ENCODE measurements at places on chromosomes 4 and X.

DNA sequence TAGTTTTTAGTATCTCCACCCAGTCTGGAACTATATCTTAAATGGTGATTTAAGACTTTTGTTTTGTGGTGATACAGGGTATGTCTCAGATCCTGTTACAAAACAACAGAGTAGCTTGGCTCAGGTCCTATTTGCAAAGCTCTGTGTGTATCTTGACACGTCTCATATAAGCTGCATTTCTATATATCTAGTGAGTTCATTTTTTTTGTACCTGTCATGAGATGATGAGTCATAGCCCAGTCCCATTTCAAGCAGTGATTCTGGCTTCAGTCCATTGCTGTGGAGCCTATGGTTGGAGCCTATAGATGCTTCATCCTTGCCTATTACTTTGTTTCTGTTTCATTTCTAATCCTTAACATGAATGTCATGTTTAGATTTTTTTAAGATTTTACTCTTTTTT is 23.0 kb downstream of the GRXCR1 start:
- no peak for DNase-seq

DNA sequence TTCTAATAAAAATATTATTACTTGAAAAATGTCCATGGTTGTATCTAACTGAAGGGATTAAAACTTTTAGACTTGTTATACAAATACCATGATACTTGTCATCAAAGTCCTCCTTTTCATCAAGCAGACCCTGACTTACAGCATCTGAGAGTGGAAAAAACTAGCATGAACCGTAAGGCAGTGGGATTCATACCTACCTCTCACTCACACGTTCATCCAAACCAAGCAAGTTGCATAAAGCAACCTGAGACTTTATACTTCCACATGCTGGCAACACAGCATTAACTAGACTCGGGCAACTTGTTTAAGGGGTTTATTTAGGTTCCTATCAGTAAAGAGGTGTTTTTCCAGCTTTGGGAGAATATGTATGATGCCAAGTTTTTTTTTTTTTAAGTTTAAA is 22.6 kb upstream of the TLR7 start:
- DNase-seq: no peak

DNA sequence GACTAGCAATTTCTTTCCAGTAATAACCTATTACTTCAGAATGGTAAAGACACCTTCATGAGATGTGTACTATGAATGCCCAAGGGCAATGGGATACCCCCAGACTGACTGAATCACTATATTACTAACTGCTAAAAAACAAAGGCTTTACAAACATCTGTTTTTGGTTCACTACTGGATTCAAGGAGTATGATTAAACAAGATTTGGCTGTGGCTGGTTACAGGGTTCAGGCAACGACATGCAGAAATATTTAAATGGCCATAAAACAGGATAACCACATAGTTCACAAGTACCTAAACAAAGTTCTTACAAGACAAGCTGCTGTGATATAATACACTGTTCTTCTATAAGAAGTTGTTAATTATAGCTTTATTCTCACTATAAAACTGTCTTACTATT is 128.2 kb downstream of the FRYL start:
- DNase-seq: peak; percentile 55

DNA sequence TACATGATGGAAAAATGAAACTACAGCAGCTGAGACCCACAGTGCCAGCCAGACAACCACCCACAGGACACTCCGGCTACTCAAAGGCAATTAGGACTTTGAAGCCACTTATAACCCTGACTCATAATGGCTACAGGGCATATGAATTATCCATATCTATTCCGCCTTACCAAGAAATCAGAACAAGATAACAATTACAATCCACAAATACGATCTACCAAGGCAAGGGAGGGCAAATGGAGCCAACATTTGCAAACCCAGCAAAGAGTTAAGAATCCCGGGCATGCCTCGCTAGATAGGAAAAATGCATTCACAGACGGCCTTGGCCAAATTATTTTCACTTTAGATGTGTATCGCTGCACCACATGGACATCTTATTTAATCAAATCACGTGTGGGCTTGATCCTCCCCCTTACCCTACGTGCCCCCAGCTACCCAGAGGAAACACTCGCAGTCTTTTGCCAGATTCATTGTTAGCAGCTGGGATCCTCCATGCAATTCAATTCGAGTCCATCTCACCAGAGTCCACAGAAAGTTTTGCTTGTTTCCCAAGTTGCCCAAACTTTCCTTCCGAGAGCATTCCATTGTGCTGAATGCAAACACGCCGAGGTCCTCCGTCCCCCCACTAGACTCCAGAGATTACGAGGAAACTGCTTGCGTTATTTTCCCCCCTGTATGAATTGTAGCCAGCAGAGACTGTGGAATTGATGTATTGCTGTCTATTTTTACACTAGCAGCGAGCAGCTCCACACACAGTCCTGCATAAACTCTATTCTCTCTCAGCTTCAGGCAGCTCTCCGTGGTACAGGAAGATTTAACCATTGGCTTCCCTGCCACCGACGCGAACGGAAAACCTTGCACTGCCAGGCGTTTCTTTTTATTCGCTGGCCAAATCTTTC is 1.2 kb downstream of the PPARGC1A start:
- peak; percentile 9 for DNase-seq

- no peak for DNase-seq
Measured at GRCh38 chr4:13427599-13428325, 56.4 kb downstream of the RAB28 start.

DNA sequence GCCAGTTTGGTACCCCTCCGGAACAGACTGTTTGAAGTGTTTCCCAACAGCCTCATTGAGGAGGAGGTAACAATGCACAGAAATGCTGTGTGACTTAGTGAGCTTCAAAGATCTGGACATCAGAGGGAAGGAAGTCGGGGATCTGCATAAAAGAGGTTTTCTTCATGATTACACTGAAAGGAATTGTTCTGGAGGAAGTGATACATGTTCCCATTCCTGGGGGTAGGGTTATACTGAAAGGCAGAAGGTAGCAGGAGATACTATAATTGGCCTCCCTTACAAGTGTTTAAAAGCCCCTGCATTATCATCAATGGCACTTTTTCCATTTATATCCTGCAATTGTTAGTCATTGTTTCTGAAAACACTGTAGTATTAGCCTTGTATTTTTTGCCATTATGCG is 94.0 kb upstream of the DKK2 start:
- no peak for DNase-seq

- DNase-seq: no peak
Measured at GRCh38 chr4:168707205-168707604, 210.4 kb downstream of the PALLD start.

GRCh38 chr4:99395595-99396364 is 39.4 kb downstream of the ADH7 start:
- DNase-seq: no peak

DNA sequence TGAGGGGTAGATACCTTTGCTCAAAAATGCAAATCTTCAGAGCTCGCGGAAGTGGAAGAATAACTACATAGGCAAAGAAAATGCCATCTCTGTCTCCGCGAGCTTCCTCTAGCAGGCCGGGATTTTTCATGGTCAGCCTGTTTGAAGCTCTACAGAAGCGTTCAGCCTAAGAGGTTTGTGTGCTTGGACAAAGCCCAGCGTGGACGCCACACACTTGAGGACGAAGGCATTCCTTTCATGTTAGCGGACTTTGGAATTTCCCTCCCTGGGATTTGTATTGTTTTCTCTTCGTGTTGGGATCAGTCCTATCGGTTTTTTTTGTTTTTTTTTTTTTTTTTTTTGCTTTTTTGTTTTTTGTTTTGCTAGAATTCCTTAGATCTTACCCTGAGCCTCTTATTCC is 53.7 kb downstream of the SMIM31 start:
- DNase-seq: no peak

DNA sequence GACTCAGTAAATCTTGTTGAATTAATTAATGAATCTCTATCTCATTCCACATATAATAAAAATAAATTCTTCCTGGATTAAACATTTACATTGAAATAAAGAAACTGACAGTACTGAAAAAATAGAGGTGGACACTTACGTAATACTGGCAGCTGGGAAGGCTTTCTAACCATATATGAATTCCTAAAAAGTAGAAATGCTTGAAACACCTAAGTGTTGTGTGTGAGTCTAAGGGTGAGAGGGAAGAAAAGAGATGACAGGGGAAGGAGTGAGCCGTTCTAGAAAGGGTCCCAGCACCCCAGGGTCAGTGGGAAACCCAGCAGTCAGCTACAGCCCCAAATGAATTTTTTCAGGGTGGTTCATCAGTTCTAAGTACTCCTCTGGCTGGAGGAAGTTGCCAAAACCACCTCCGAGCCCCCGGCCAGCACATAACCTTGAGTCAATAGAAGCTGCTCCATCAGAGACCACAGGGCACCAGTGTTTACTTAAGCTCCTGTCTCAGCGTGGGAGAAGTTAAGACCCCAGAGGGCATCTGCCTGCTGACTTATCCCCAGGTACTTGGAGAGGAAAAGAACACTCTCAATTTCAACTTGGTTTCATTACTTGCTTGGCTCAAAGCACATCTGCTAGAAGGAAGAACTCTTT is 18.3 kb downstream of the GAB3 start:
- no peak for DNase-seq

DNA sequence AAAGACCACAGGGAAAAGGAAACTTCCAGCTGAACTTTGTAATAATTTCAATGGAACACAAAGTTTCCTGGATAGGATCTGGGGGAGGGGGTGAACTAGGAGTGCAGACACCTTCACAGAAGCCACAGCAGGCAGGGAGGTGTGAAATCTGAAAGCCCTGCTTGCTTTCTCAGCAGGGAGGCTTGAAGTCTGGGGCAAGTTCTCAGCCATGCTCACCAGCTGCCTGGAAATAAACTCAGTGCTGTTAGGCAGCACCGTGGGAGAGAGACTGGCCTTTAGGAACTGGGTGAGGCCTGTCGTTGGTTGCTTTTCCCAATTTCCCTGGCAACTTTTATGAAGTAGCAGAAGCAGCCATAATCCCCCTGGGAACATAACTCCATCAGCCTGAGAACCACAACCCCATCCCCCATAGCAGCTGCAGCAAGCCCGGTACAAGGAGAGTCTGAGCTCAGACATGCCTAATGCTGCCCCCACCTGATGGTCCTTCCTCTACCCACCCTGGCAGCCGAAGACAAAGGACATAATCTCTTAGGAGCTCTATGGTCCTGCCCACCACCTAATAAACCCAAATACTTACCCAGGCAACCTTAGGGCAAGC is 39.2 kb upstream of the NMU start:
- DNase-seq: no peak

GRCh38 chr4:41366911-41367517 is 110.3 kb downstream of the UCHL1 start:
- no peak for DNase-seq

GRCh38 chr4:44210750-44211149 is 237.9 kb downstream of the KCTD8 start:
- no peak for DNase-seq

- no peak for DNase-seq
Measured at GRCh38 chrX:123348468-123348867, 164.4 kb downstream of the GRIA3 start.

- no peak for DNase-seq
Measured at GRCh38 chrX:96403446-96403845, 281.2 kb upstream of the DIAPH2 start.

DNA sequence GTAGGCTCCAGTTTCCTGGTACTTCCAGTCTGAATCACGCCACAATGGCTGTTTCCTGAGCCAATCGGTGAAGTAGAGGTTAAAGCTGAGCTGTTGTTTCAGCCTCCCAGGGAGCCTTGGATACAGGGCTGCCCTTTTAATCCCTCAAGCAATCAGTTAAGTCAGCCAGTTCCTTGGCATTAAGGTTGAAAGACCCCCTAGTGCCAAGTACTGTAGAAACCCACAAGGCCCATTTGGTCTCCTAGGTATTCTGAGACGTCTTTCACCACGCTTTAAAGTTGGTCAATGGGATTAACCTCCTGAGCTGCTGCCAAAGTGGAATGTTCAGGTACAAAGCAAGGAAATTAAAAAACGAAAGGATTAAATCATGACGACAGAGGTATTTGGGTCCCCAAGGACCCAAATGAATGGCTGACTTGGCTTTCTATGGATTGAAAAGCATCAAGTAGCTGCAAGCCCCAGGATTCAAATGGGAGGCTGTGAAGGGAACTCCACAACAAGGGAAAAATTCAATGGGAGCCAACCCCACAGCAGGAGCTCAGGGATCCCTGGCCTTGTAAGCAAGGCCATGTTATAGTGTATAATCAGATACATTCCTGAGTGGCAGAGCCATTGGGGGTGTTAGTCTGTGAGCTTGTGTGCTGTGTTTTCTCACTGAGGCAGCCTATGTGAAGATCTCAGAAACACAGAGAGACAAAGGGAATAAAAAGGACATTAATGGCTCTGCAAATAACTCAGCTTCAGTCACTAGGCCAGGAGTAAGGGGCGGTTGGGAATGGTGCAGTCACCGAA is 86.0 kb downstream of the ATG4A start:
- DNase-seq: no peak

- DNase-seq: no peak
Measured at GRCh38 chr4:7554905-7555304, 120.2 kb upstream of the PSAPL1 start.

DNA sequence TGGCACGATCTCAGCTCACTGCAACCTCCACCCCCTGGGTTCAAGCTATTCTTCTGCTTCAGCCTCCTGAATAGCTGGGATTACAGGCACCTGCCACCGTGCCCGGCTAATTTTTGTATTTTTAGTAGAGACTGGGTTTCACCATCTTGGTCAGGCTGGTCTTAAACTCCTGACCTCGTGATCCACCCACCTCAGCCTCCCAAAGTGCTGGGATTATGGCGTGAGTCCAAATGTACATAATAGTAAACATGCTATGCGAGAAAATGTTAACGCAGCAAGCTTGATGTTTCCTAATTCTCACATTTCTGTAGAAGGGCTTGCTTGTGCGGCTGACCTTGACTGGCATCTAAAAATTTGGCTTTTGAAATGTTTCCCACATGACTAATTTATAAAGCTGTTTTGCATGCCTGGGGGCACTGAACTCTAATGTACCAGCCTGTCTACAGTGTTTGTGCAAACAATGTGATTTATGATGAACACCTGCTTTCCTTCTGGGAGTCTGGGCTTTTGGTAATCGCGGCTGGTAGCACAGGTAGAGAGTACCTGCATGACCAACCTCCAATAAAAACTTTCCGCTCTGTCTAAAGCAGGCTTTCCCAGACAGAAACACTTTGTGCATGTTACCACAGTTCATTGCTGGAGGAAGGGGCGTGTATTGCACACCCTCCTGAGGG is 216.8 kb downstream of the IL15 start:
- DNase-seq: no peak

- DNase-seq: no peak
Measured at GRCh38 chr4:169225812-169226211, 44.9 kb downstream of the SH3RF1 start.

GRCh38 chr4:69727426-69727825 is 33.0 kb downstream of the SULT1B1 start:
- DNase-seq: no peak

- no peak for DNase-seq
Measured at GRCh38 chr4:173532725-173533511, 2.9 kb upstream of the HAND2 start.

DNA sequence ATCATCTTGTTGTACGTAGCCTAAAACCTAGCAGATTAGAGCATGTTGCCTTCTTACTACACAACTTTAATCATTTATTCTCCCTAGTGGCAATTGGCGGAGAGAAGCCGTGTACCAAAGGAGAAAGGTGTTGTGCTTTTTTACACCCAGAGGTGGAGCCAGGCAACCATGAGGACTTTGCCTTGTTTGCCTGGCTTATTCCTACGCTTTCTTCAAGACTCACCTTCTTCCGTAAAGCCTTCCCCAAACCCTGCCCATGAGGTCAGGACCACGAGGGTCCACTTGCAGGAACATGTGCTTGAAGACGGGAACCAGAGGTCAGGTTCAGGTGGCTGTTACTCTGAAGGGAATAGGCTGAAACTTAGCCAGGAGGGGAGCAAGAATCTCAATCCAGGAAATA is 290.5 kb downstream of the RAB28 start:
- no peak for DNase-seq
